ENCODE measurements at places on chromosomes 4 and X.

DNA sequence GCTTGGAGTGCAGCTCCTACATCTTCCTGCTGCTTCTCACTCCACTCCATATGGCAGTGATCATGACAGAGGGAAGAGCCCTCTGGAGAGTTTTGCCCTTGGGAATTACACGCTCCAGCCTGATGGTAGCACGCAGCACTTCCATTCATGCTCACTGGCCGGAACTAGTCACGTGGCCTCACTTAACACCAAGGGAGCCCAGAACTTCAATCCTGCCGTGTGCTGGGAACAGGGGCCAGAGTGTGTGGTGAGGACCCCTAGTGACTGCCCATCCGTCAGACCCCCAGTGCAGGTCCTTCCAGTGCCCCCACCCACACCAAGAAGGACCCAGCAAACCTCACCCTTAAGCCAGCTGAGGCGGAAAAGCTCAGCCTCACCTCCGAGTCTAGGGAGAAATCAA is 230.7 kb downstream of the EVC2 start:
- no peak for DNase-seq

GRCh38 chr4:80809039-80809729 is 221.3 kb upstream of the BMP3 start:
- no peak for DNase-seq

DNA sequence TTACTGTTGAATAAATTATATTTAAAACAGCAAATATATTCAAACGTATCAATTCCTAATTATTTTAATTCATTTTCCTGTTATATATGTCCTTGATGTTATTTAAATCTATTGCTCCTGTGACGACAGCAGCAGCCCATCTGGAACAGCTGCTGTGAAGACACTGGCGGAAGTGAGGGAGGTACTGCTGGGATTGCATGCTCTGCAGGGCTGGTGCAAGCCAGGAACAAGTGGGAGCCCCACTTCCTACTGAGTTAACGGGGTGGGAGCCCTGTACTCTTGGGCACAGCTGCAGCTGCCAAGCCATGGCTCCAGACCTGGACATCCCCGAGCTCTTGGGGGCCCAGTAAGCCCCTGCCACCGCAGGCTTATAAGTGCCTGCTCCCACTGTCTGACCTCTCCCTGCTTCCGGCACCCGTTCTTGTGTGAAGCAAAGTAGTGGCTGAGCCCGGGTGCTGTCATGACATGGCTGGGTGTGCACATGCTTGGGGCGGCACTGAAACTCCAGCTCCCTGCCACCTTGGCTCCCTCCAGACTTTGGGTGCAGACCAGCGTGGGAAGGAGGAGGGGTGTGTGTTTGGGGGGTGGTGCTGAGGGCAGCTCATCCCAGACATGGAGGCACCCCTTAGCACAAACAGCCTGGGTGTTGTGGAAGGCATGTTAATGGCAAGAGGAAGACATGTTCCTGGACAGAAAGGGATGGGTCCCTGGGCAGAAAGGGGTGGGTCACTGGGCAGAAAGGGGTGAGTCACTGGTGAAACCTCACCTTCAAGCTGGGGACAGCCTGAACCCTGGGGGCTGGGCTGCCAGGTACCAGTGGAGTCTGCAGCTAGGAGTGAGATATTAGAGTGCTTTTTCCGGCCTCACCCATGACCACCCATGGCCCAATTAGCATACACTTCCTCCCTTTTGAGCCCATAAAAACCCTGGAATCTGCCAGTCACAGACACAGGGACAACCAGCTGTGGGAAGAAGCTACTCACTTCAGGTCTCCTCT is 1981.3 kb upstream of the IGFBP7 start:
- no peak for DNase-seq

- no peak for DNase-seq
These were observed 144.9 kb downstream of the PJA1 start for GRCh38 chrX:69020316-69020715.

- no peak for DNase-seq
These were observed 25.5 kb downstream of the PHEX start for GRCh38 chrX:22057667-22058066.

DNA sequence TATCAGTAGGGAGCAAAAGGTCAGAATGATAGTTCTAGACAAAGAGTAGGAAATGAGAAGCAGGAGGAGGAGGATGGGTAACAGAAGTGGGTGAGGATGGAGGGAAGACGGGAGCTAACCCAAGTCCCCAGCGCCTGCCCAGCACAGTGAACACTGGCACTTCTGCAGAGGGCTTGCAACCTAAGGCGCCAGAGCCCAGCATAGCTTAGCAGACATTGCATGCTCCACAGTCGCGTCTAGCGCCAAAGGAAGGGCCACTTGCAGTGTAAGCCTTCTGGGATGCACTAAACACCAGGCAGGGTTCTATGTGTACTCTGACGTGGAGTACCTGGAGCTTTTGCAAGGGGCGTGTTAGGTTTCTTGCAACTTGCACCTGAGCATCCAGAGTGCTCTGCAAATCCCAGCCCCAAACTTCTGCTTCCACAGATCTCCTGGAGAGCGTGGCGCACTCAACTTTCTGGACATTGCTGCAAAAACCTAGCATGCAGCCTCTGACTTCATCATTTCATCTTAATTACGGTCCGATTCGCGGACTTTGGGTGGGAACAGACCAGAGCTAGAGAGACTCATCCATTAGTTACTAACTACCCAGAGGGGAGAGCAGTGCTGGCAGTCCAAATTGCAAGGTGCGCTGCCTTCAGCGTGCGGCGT is 46.5 kb upstream of the NKAP start:
- DNase-seq = no peak

DNA sequence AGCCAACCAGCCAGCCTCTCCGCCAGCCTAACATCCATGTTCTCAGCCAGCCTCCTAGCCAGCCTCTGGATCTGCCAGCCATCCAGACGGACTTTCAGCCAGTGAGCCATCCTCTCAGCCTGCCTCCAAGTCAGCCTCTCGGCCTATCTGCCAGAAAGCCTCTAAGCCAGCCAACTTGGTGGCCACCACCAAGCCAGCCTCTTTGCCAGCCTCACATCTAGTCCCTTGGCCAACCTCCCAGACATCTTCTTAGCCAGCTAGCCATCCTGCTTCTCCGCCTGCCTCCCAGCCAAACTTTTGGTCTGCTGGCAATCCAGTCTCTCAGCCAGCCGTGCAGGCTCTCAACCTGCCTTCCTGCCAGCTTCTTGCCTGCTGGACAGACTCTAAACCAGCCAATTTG is 16.4 kb upstream of the ARAP2 start:
- DNase-seq = no peak

- no peak for DNase-seq
These were observed 180.8 kb upstream of the ANXA3 start for GRCh38 chr4:78370631-78371372.

GRCh38 chr4:41446391-41446790 is 91.6 kb upstream of the LIMCH1 start:
- DNase-seq = no peak

All from NCI-H526 treated with DMSO at 0.1 percent for 48 hours (cell line).